ENCODE measurements at places on chromosomes 13 and 19.

- no peak for DNase-seq
Observed at GRCh38 chr13:33011828-33012470, 4.3 kb upstream of the KL start.

GRCh38 chr13:81682081-81682630 lies 1341.2 kb upstream of the SPRY2 start:
- peak; percentile 0 for DNase-seq

GRCh38 chr13:68714292-68714691 lies 1393.3 kb upstream of the ATXN8OS start:
- DNase-seq = no peak

GRCh38 chr13:104021806-104022397 lies 955.7 kb upstream of the SLC10A2 start:
- DNase-seq = no peak

- no peak for DNase-seq
Observed at GRCh38 chr13:34883396-34883795, 58.7 kb upstream of the NBEA start.

DNA sequence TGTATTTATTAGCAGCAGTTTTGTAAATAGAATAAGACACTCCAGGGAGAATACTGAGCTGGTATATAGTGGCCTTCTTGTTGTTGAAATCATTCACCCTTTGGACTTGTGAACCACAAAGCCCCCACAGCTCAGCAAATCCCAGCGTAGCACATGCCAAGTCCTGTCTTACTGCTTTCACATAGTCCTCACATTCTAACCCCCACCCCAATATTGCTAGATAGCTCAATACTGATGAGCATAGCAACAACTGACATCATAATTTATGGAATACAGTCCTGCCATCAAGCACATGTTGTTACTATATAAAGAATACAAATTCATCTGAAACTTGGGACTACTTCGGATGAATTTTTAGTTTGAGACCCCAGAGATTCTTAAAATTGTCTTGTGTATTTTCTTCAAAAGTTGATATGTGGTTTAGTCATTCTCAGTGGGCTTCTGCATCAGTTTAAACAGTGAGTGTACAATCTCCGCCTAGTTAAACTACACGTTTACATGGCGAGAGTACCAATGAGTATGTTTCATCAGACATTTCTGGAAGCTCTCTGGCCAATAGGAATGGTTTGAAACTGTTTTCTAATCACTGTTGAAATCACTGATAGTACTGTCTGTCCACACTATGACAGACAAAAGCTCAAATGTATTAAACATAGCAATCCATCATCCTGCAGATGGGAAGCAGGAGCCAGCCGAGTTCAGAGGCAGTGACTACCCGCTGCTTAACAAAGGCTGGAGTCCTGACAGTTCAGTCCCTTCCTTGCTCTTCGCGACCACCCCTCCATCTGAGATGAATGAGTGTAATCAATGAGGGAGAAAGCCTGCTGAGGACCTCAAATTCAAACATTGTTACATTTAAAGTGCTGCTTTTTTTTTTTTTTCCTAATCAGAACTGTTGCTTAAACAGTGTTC lies 15.2 kb downstream of the DACH1 start:
- no peak for DNase-seq

DNA sequence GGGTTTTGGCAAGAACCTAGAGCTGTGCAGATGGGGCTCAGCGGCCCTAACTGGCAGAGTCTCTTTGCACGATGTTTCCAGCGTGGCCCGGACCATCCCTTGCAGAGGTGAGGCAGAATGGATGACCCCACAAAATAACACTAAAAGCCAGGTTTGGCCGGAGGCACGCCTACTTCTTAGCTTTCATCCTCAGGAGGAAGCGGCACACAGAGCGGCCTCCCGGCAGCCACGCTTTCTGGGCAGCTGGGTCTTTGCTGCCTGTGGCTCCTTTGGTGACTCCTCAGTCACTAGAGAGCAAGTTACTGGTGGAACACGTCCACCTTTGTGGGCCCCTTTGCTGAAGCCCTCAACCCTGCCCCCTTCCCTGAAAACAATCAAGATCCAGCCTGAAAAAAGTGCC lies 25.2 kb downstream of the TEX29 start:
- DNase-seq = no peak

All from amniotic epithelial cell (primary cell).